ENCODE measurements at places on chromosomes 4 and X.

DNA sequence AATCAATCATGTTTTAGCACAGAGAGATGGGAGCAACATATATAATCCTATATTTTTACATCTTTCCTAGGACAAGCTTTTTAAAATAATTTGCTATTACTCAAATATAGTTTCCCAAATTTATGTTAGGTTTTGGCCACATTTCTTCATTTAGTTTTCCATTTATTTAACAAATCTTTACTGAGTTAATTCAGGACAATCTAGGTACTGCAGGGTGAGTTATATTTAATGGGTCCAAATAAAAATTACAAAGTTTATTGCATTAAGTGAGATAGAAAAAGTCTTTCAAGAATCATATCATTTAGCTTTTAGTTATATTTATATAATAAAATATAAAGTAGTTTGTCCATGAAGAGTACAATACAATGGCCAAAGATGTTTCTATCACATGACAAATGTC, 269.2 kb downstream of the EPHA5 start:
- DNase-seq, result no peak

- no peak for DNase-seq
Measured at GRCh38 chrX:120742946-120743665, 113.3 kb upstream of the C1GALT1C1 start.

GRCh38 chr4:169958629-169959028, 67.6 kb downstream of the MFAP3L start:
- no peak for DNase-seq

DNA sequence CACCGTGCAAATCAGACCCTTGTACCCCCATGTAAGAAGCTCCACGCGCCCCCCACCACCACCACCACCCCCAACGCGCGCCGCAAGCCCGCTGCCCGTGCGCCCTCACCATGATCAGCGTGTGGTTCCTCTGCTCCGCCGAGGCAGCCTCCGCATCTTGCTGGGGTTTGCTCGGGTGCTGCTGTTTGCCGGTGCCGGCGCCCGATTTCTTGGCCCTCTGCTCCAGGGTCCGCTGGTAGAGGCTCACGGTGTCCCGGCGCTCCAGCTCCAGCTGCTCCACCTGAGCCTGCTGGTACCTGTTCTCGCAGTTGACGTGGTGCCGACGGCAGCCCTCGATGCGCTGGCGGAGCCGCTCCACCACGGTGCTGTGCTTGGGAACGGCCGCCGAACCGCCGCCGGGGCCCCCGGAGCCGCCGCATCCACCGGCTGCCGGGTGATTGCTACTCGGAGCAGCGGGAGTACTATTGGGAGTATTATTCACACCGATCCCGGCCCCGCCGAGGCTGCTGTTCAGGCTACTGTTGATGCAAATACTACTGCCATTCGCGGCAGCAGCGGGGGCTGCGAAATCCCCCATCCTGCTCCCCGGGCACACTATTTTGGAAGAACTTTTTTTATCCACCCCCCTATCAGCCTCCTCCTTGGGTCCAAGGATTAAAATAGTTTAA, 1.1 kb downstream of the MAML3 start:
- peak; percentile 54 for DNase-seq

- DNase-seq, result no peak
Measured at GRCh38 chr4:1502976-1503375, 96.7 kb upstream of the NKX1-1 start.

DNA sequence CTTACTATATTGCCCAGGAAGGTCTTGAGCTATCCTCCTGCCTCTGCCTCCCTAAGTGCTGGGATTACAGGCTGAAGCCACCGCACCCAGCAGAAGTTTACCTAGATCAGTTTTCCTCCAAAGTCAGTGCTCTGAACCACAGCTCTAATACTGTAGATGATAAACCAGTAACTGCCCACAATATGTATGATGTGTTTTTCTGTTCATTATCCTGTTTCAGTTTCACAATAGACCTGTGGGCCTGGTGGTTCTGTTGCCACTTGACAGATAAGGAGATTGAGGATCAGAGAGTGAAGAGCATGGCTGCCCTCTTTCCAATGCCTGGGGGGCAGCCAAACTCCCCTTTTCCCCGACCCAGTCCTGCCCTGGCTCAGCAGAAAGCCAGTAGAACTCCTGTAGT, 87.0 kb downstream of the EFNB1 start:
- no peak for DNase-seq

- DNase-seq, result no peak
Measured at GRCh38 chr4:73099143-73099542, 29.6 kb upstream of the COX18 start.

- no peak for DNase-seq
Measured at GRCh38 chrX:4181782-4182407, 468.4 kb upstream of the PRKX start.

GRCh38 chr4:3679071-3679825, 86.9 kb upstream of the ADRA2C start:
- DNase-seq, result no peak

GRCh38 chr4:120920666-120921065, 1.9 kb downstream of the PRDM5 start:
- DNase-seq, result no peak

DNA sequence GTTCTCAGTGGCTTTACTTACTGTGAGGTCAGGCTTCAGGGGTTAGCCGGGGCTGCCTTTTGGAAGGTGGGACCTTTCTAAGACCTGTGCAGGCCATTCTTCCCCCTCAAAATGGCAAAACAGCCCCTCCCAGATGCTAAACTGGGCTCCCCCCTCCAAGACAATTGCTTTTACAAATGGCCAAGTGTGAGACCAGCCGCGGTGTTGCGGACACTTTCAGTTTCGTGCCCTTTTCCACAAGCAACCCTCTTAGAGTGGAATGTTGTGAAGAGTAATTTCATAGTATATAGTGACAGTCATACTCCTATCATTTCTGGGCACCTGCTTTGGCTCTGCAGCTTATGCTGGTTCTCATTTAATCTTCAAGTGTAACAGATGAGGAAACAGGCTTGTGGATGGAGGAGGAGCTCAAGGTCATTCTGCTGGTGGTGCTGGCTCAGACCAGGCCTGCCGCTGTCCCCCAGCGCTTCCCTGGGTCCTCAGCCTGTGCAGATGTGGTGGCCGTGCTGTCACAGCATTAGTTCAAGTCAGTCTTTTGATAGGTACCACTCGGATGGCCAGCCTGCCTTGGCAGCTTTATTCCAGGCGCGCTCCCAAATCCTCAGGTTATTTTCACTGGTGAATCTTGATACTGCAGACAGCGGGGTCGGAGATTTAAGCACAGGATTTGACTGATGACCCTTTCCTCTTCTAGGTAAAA, 55.0 kb upstream of the TADA2B start:
- DNase-seq, result no peak

DNA sequence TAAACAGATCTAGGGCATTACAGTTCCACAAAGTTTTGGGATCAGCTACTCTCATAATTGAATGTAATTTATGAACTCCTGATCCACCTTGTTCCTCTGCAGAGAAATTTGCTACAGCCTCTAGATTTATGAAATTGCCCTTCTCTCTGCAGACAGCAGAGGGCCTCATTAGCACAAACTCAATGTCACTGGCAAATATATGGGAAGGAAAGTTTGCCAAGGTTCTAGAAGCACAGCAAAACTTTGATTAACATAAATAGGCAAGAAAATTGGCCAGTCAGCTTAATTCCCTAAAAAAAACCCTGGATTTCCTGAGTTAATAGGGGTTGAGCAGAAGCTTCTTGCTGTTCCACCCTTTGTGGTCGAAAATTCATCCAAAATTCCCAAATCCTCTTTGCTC, 31.5 kb downstream of the PRPS1 start:
- peak; percentile 35 for DNase-seq

- no peak for DNase-seq
Measured at GRCh38 chrX:65634732-65635131, 32.7 kb upstream of the MSN start.

GRCh38 chrX:150459196-150459595, 96.1 kb downstream of the MAMLD1 start:
- DNase-seq, result no peak

DNA sequence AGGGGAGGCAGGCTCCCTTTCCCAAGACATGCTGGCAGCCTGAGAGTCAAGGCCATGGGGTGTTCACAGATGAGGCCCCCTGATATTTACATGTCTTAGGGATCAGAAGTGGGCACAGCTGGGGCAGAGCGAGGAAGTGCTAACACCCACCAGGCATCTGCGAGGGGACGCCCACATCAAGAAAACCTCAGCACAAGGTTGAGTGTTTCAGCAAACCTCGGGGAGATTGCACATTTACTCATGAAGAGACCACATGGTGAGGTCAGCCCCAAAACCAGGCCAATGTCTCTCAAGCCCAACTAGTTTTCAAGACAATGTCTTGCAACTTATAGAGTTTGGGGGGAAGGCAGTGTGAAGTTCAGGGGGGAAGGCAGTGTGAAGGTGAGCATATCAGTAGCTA, 55.2 kb downstream of the CLNK start:
- no peak for DNase-seq

DNA sequence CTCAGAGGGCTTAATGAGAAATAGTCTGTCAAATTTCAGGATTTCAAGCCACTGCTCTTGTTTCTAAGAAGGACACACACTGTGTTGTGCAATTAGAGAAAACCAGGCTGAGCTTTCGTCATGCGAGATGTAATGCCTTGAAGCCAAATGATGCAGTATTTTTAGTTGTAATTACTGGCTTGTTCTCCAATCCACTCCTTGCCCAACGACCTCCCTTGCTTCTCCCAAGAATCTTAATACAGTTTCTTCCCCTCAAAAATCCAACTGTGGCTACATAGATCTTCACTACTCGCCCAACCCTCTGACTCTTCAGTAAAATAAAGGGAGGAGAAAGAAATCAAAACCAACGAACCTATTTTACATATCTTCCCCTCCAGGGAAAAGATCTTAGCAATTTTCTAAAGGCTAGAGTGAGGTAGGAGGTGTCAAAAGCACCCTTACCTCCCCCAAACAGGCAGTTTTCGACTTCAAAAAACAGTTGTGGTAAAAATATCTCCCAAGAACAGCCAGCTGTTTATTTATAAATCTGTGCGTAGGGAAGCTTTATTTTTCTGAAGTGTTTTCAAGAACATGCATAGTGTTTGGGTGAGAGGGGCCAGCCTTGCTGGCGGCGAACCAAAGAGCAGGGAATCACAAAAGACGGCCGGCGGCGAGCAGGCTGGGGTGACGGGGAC, 68.7 kb downstream of the MGST2 start:
- peak; percentile 44 for DNase-seq

GRCh38 chr4:120683897-120684540, 238.5 kb downstream of the PRDM5 start:
- no peak for DNase-seq

GRCh38 chrX:53262918-53263394, 18.4 kb downstream of the IQSEC2 start:
- peak; percentile 54 for DNase-seq

DNA sequence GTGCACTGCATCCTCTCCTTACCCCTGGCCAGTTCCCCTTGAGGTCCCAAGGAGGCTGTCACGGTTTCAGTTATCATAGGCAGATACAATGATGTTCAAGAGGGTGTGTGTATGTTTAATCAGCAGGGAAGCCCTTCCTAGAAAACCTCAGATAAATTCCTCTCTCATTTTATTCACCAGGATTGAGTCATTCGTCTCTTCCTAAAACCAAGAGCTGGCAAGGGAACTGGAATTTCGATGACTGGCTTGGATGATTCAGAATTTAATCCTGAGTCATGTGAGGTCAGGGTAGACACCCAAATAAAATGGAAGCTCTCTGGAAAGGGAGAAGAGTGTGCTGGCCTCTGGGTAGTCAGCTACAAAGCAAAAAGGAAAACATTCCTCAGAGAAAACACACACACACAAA, 106.2 kb upstream of the RAPGEF2 start:
- DNase-seq, result peak; percentile 98

DNA sequence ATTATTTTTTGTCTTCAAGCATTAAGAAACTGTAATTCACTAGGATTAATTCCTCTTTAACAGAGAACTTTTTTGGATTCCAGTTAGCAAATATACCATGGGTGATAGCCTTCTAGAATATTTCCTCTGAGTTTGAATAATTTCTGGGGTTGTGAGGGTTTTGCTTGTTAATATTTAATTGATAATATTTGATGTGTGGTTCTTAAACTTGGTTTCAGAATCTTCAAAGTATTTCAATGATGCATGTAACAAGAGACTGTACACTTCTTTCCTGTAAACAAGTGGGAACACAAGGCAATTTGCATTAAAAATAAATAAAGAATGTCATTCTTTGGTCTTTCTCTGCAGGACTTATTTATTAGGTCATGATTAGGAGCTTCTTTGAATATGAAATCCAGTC, 9.5 kb upstream of the C4orf51 start:
- DNase-seq, result no peak

DNA sequence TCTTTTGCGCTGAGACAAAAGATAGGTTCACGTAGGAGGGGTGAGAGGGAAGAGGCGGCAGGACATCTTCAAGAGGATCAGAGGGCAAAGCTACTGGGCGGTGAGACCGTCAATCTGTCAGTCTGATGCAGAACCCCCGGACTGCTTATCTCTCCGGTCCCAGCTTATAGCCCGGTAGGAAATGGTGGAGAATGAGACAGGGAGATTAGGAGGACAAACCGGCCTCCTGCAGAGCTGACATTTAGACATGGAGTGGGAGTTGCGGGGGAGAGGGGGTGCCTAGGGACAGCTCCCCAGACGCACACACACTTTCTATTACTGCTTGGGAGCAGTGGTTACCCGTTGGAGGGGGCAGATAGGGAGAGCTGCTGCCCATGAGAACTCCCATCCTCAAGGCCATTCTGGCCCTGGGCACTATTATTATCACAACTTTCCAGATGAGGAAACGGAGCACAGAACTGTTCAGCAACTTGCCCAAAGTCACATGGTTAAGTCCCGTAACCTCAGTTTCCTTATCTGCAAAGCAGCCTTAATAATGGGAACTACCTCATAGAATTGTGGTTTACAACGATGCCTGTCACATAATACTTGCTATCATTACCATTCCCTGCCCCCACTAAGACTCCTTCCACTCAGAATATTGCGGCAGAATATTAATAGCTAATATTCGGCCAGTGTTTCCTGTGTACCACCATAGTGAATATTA, 1.1 kb upstream of the HDAC6 start:
- DNase-seq, result no peak

DNA sequence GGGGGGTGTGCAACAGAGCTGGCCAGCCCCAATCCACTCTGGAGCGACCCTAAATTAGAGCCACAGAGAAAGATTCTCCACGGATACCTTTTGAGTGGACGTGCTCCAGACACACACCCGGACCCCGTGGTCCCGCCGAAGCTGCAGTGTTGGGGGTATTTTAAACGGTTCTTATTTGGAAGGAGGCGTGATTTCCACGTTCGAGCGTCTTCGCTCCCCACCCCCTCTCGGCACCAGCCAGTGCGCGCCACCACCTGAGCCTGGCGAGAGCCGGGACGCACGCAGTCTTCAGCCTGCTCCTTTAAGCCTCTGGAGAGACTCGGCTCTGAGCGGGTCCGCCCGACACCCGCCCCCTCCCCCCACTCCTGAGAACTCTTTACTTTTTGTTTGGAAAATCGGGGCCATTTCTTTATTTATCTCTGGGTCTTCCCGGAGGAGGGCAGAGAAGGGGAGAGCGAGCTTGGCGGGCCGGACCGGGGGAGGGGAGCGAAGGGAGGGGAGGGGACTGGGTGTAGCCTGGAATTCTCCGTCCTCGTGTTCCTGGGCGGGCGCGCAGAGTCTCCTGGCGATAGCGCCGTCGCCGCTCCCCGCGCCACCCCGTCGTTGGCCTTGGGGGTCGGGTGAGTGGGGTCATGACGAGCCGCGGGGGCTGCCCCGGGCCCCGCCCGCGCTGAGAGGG, 668 bp upstream of the PTCHD1 start:
- DNase-seq, result no peak

GRCh38 chr4:85793233-85793585, 318.3 kb downstream of the ARHGAP24 start:
- DNase-seq, result peak; percentile 44

Measured in fibroblast of skin of right biceps (primary cell).